Left ventricle myocardium superior (tissue), 1 donor: ENCODE measurements at places on chromosomes 2 and 18.

DNA sequence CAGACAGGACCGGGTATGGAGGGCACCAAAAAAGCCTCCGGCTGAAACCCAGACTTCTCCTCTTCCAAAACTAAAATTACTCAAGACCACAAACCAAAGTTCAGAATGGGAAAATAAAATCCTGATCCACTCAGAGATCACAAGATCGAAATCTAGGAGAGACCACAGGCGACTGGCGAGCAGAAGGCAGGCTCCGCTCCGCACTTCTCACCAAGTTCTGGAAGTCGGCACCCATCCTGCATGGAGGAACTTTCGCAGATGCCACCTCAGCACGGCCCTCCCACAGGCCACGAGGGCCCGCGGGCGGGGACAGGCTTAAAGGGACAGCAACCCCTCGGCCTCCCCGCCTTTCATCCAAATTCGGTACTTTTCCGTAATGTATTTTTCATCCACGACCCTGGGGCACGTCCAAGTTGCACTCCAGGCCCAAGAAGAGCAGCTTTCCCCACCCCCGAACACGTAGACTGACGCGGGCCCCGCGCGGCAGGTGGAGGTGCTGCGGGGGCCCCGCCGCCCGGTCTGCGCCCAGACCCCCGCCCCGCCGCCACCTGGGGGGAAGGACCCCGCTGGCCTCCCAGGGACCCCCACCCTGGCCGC, 43.7 kb downstream of the HDLBP start:
- DNase-seq: peak; percentile 91

GRCh38 chr2:128644718-128645256, 326.1 kb upstream of the HS6ST1 start:
- DNase-seq: no peak

DNA sequence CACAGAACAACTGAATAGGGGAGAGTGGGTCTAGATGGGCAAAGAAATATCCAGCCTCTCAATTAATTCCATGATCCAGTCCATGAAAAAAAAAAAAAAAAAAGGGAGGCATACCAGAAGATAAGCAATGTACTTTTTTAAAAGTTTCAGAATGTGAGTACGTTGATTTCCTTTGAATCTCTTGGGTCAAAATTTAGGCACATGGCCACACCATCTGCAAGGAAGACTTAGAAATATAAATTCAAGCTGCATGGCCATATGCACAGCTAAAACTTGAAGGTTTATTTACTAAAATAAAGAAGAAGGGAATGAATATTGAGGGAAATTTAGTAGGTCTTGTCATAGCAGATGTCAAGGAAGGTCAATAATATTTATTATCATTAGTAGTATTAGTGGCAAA, 286.5 kb upstream of the CDH7 start:
- no peak for DNase-seq

- DNase-seq: no peak
These were observed 604 bp upstream of the STK11IP start for GRCh38 chr2:219596954-219597551.

DNA sequence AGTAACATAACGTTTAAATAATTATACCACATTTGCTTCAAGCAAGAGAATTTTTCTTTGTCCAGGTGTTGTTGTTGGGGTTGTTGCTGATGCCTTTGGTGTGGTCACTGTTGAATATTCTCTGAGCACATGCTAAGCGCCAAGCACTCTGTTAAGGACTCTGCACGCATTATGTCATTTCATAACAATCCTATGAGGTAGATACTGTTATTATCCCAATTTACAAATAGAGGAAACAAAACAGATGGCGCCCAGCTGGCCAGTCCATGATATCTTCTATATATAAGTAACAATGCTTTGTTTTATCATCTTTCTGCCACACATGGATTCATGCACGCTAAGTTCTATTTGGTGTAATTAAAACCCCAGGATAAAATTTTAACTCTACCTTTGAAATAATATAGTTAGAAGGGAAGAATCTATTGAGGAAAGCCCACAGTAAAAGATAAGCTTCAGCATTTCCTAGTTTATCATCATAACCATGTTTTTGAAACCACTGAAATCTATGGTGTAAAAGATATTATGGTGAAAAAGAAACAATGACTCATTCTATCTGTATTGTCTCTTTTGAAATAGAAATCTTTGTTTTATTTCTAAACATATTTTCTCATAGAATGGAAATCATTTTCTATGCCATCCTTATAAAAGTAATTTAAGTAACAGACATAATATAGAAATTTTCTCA, 199.7 kb downstream of the PID1 start:
- peak; percentile 58 for DNase-seq

DNA sequence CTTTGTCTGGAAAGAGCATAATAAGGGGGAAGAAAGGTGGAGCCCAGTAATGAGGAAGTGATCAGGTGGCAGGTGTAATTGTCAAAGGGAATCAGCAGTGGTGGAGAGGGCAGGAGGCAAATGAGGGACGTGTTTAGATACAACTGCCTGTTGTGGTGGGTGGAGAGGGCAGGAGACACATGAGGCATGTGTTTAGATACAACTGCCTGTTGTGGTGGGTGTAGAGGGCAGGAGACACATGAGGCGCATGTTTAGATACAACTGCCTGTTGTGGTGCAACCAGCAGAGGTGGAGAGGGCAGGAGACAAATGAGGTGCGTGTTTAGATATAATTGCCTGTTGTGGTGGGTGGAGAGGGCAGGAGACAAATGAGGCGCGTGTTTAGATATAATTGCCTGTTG, 173.1 kb downstream of the ANKRD30B start:
- DNase-seq: no peak
